Occipital lobe (tissue), 3 donors: ENCODE measurements at places on chromosomes 4 and X.

GRCh38 chr4:81628489-81628888, 156.8 kb upstream of the RASGEF1B start:
- DNase-seq = no peak

GRCh38 chr4:54315561-54316538, 86.8 kb downstream of the PDGFRA start:
- no peak for DNase-seq

DNA sequence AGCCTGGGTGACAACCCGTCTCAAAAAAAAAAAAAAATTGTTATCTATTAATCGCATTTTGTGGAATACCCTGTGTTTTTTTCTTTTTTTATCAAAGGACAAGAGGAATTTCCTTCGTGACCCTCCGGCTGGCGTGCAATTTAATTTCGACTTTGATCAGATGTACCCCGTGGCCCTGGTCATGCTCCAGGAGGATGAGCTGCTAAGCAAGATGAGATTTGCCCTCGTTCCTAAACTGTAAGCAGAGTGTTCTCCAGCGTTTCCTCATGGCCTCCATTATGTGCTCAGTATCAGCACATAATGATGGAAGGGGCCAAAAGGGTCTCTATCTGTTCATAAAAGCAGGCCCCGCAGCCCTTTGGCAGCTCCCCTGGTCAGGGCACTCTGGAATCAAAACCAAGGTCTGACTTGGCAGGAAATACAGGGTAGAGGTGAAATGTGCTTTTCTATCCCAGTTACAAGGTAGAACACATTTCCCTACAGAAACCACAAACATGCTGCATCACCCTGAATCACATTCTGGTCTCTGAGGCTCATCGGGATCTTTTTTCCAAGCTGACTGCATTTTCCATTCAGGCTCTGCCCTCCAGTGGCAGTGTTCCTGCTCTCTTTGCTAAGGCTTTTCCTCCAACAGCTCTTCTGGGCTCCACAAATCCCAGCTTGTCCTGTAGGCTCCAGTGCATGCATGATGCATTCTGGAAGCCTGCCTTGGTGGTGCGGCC, 24.4 kb downstream of the SYAP1 start:
- DNase-seq = no peak

DNA sequence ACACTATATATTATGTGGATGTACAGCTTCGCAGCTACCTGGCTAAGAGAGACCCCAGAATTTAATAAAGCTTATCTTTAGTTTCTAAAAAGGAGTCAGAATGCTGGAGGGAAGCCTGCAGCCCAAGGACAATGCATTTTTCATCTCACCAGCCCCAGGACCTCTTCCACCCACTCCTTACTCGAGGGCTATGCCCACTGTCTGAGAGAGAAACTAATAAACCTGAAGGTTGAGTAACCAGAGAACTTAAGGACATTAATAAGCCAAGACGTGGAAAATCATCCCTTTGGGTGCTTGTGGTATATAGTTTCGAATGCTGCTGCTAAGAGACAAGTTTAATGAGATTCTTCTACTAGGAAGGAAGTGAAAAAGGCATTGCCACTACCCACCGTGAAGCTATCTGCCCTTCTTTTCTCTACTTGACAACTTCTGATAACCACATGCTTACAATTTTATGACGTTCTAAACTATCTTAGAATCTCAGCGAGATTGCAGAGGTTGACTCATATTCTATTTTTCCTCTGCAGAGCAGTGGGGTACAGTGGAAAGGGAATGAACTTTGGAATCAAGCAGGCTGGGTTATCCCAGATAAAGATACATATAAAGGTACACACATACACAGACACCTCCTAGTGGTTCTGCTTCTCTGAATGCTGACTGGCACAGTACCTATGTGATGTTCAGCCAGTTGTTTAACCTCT, 3.3 kb downstream of the RELL1 start:
- no peak for DNase-seq

GRCh38 chr4:76634220-76634619, 199.2 kb downstream of the SHROOM3 start:
- DNase-seq = no peak

DNA sequence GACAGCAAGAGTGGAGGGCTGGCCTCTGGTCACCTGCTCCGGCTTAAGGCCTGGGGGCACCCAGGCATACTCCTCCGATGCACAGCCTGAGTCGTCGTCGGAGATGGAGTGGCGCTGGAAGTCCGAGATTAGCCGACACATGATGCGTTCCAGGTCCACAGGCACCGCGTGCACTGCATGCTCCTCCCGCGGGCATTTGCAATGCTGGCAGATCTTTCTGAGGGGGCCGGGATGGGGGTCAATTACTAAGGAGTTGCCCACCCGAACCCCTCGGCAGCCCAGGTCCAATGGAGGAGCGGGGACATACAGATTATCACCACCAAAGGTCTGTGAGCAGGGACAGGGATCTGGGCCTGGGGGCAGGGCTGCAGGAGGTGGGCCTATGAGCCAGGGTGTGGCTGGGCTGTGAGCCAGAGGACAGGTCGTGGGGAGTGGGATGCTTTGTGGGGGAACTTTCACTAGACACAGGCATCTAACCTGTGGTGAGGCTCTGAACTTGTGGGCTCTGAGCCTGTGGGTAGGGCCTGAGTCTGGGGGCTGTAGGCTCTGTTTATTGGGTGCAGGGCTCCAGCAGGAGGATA, 2.4 kb downstream of the PRICKLE3 start:
- no peak for DNase-seq

- DNase-seq = no peak
These were observed 1180.2 kb downstream of the FAM133A start for GRCh38 chrX:94854251-94854650.

DNA sequence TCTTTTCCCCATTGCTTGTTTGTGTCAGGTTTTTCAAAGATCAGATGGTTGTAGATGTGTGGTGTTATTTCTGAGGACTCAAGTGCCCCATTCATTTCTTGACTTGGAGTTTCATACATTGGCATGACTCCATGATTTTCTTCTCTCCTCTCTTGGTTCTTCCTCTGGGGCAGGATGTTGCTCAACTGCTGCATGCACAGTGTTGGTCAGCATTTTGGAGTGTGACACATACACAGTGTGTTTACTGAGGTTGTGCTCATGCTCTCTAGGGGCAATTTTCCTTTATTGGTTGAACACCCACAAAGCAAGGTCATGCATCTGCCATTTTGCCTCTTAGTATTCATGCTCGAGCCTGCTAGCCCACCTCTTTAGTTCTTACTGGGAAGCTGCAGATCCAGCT, 1993.8 kb downstream of the ARAP2 start:
- DNase-seq = no peak

DNA sequence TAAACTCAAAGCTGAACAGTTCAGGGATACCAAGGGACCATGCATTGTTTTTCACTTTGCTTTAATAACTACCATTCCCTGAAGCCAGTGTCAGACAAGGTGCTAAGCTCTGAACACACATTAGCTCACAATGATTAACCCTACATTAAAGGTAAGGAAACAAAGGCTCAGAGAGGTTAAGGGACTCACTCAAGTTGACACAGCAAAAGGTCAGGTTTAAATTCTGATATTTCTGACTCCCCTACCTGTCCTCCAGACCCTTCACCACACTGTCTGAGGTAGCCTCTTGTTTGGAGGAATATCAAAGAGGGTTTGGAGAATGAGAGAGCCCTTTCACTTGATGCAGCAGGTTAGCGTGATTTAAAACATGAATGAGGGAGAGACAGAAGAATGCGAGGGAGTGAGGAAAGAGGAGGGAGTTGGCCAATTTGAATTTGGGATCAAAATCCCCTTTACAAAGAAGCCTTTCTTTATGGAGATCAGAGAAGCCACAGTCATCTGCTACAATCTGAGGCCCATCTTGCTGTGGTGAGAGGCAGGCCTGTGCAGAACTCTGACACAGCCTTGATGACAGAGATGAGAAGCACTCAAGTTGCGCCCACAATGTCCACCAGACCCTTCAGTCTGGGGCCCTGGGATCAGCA, 103.5 kb downstream of the FHDC1 start:
- DNase-seq = no peak

DNA sequence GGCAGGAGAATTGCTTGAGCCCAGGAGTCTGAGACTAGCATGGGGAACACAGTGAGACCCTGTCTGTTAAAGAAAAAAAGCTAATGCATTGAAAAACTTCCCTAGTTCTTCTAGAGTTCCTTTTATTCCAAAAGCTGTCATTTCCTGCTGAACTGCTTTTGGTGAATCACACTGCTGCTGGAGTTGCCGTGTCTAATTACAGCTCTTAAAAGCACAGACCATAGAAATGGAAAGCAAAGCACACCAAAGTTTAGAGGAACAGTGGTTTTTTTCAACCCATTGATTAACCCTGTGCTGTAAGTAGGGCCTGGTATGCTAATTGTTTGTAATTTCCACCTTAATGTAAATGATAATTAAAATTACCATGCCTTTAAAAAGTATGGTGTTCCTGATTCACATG, 52.4 kb downstream of the SEPTIN11 start:
- no peak for DNase-seq

- no peak for DNase-seq
These were observed 145.8 kb downstream of the PRKX start for GRCh38 chrX:3567686-3568085.

GRCh38 chr4:95563638-95564337, 15.0 kb upstream of the UNC5C start:
- DNase-seq = no peak

GRCh38 chr4:150746156-150746555, 164.2 kb downstream of the MAB21L2 start:
- DNase-seq = no peak

DNA sequence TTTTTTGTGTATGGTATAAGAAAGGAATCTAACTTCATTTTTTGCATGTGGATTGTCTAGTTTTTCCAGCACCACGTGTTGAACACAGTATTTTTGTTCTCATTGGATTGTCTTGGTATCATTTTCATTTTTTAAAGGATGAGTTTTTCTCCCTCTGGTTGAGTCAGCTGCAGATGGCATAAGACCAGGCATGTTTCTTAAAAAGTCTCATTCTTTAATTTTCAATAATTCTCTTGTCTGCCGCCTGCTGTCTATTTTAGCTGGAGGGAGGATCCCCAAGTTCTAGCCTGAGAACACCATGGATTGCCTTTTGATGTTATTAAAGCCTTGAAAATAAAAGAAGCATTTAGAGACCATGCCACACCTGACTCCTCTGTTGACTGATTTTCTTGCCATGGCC, 263.8 kb downstream of the ARHGAP24 start:
- DNase-seq = no peak

GRCh38 chrX:150841456-150842197, 56.8 kb downstream of the CD99L2 start:
- DNase-seq = no peak

GRCh38 chrX:132270699-132271098, 51.5 kb upstream of the RAP2C start:
- DNase-seq = no peak

DNA sequence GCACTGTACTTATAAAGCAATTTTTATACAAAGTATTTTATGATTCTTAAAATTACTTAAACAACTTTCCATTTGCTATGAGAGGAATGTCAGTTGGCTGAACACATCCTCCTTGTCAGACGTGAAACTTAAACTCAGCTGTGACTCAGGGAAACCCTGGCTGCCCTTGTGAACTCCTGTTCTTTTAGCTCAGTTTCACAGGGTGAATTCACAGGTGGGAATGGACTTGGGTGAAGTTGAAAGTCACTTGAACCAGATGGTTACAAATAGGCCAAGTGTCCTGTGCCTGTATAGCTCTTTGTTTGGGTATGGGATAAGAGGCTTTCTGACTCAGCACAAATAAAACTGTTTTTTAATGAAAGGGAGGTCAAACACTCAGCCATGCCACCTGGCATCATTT, 67.4 kb upstream of the FAM47B start:
- no peak for DNase-seq

GRCh38 chrX:24055043-24055356, 244 bp downstream of the EIF2S3 start:
- DNase-seq = no peak

DNA sequence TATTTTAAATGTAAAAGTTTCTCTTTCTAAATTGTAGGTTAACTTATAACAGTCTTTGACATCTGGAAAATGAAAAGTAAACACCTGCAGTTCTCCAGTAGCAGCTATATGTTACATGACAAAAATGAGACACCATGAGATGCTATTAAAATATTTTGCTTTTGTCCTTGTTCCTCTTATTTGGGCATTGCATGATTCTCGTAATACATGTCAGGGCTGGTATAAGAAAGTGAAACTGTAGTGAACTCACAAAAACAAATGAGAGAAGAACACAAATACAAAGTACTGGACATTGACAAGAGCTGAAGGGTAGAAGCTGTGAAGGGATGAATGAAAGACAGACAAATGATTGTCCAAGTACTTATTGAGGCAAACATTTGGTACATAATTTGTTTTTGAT, 9.0 kb downstream of the GK2 start:
- DNase-seq = no peak

DNA sequence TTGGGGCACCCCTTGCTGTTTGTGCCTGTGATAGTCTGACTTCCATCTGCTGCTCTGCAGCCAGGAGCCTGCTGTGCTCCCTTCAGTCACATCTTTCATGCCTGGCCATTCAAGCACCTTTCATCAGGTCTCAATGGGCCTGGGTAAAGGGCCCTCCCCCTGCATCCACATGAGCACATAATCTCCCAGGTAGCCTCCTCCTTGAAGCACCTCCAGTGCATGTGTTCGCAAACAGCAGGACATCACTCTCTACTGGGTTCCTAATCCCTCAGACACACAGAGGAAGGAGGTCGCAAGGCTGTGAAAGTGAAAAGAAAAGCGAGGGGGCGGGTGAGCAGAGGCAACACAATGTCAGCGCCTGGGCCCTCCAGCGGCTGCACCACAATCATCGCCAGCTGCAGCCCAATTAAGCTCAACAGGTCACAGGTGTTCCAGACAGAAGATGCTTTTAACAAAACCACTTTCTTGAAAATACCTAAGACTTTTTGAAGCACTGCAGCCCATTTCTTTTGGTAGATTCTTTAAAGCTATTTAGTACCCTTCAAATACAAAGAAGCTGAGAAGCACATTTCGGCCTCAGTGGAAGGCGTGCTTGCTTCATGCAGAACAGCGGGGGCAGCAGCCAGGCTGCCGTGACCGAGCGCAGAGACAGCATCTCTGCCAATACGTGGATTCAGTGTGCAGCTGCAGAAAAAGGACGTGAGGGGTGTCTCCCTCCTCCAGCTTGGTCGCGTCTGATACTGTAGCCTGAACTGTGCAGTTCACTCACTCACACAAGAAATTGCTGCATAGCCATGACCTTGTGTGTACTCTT, 92.2 kb upstream of the SPRY1 start:
- DNase-seq = no peak

DNA sequence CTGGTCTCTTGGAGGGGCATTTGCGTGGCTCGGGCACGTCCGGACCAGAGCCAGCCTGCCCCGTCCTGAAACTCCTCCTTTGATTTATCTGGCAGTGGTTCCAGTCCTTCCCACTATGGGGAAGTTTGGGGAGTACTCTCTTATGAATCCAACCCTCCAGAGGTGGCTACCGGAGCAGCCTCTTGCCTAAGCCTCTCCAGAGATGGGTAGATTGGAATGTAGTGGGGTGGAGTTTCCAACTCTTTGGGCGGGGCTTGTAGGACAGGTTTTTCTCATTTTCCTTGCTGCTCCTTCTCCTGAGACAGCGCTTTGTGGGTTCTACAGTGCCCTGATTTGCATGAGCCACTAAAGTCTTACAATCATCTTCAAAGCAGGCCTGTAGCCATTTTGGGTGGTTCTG, 60.1 kb upstream of the XAGE1B start:
- DNase-seq = no peak

GRCh38 chr4:168920441-168921065, 89.5 kb downstream of the CBR4 start:
- no peak for DNase-seq

GRCh38 chr4:76894537-76895255, 3.2 kb downstream of the SOWAHB start:
- no peak for DNase-seq

- DNase-seq = no peak
These were observed 17.8 kb downstream of the TBC1D1 start for GRCh38 chr4:37908488-37909331.
